ENCODE measurements at places on chromosomes 5 and 9.
A peak's percentile ranks its signal among the peaks of the same experiment; 100 is the strongest.

DNA sequence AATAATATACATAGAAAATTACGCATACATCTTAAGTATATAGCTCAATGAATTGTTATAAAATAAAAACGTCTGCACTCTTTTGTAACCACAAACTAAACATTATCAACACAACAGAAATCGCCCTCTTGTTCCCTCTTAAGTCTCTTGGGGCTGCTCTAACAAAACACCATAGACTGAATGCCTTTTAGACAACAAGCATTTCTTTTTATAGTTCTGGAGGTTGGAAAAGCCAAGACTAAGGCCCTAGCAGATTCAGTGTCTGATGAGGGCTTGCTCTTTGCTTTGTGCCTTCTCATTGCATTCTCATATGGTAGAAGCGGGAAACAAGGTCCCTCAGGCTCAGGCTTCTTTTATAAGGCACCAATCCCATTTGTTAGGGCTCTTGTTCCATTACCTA, 4.9 kb upstream of the IFNB1 start:
- no peak for DNase-seq

DNA sequence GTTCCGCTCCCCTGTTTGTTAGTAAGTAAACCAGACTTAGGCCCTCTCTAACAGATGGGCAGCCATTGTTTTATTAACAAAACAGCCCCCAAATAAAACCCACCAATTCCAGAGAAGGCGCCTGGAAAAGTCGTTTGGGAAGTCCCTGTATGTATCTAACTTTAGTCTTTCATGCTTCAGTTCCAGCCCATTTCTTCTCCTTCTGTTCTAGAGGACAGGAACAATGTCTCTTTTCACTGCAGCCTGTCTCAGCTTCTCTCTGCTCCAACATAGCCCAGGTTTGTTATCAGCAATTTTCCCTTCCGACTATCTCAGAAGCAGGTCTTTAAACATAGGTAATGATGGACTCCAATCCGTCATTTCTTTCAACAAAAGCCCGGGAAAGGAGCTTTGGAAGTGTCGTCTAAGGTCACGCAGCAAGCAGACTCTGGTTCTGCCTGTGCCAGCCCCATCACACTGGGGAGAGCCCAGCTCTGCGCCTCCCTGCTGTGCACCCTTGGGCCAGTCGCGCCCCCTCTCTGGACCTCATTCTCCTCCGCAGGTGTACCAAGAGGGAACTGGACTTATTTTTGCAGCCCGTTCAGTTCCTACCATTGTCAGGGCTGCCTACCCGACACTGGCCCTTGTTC, 9.6 kb upstream of the AKNA start:
- DNase-seq, result no peak

DNA sequence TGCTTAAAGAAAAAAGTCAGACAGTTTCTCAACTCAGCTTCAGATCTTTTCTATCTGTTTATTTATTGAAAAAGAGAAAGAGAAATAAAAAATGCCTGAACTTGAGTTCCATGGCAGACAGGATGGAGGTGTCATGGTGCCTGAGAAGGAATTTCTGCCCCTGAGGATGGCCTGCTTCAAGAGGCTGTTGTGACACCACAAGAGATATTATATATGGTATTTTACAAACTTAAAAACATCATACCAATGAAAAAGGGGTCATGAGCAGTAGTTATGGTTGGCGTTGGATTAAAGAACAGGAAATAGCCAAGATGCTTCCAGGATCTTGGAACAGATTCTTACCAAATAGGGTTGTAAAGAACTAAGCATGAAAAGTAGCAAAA, 344.6 kb downstream of the GLIS3 start:
- no peak for DNase-seq

GRCh38 chr9:18893046-18893445, 140.0 kb downstream of the SAXO1 start:
- no peak for DNase-seq

GRCh38 chr9:78026416-78026815, 5.2 kb downstream of the GNAQ start:
- DNase-seq, result no peak

DNA sequence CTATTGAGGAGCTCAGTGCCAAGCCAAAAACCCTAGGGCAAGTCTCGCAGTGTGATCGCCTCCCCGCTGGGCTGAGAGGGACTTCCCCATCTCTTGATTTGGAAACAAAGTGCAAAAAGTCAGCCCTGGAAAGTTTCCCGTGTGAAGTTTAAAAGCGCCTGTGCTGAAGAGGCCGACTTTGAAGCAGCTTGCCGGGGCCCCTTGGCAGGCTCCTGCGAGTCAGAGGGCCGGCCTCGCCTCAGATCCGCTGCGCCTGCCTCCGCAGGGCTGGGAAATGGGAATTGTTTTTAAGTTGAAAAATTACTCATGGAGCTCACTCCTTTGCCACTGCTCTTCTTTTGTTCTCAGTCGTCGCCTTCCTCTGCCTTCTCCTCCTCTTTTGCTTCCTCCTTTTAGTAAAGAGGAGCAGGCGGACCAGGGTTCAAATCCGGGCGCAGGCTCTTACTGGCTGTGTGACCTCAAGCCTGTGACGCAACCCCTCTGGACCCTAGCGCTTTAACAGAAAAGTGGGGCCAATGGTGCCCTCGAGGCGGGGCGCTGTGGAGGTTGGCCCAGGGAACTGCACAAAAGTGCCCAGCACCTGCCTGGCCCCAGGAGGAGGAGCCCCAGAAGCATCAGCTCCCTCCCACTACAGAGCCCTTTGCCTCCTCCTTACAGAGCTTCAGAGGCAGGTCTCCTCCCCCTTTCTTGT, 14.7 kb upstream of the LHX2 start:
- no peak for DNase-seq

DNA sequence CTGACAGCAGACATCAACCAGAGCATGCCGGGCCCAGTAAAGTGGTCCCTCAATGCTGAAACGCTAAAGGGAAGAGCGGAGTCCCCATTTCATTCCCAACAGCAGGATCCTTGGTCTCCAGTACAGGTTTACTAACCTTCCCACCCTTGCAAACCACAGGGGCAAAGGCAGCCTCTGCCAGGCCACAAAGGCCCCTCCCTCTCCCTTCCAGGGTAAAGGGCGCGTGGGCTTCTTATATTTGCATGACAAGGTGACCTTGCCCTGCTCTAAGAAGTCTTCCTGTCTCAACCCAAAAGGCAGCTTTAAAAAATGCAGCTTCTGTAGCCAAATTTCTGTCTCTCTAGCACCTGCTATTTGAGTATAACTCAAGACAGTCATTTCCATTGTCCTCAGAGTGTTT, 131.5 kb upstream of the PTCH1 start:
- DNase-seq, result no peak

DNA sequence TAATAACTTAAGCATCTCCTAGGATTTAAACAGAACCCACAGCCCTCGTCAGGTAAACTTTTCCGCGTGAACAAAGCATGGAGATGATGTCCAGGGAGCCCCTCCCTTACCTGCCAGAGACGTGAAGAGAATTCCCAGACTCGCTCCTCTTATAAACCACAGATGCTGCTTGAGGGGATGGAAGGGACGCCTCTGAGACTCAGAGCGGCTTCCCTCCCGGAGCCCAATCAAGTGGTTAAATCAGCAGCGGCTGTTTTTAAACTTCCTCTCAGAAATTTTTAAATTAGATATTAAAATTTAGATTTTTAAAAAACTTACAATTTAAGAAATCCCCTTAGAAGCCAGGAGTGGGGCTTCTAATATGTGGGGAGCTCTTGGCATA, 71.8 kb downstream of the RAPGEF1 start:
- DNase-seq, result no peak

GRCh38 chr5:150587856-150588595, 52.4 kb upstream of the SYNPO start:
- no peak for DNase-seq

GRCh38 chr5:14204785-14205321, 61.7 kb downstream of the TRIO start:
- no peak for DNase-seq

GRCh38 chr5:75130818-75131349, 78.5 kb upstream of the GCNT4 start:
- no peak for DNase-seq

- peak; percentile 54 for DNase-seq
Measured at GRCh38 chr5:88732181-88732633, 150.8 kb downstream of the MEF2C start.

DNA sequence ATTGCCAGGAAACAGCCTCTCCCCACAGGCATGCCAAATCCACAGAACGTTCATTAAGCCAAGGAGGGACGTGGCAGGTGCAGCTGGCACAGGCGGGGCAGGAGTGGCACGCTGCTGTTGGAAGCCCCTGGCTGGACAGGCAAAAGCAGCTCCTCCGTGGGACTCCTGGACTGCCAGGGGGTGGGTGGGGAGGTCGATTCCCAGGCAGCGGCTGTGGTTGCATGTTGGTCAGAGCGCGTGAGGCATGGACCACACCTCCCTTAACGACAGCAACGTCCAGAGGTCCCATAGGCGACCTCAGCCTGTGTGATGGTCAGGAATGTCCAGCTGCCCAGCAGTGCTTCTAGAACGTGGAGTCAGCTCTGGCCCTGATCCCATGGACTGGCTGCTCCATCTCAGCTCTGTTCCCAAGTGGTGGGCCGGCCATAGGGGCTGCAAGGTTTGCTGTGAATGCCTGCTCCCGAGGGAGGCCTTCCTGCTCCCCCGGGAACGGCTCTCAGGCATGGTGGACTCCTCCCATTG, 6.9 kb downstream of the SLC6A19 start:
- no peak for DNase-seq

DNA sequence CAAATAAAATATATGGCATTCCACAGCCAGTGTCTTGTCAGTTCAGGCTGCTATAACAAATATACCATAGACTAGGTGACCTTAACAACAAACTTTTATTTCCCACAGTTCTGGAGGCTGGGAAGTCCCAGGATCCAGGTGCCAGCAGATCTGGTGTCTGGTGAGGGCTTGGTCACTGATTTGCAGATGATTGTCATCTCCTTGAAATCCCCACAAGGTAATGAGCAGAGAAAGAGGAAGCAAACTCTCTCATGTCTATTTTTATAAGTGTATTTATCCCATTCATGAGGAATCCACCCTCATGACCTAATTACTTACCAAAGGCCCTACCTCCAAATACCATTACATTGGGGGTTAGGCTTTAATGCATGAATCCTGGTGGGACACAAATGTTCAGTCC, 663.2 kb downstream of the TLR4 start:
- DNase-seq, result no peak

GRCh38 chr9:94911986-94912635, 185.6 kb downstream of the AOPEP start:
- DNase-seq, result no peak

- DNase-seq, result no peak
Measured at GRCh38 chr5:136985785-136986475, 513.2 kb downstream of the SPOCK1 start.

GRCh38 chr5:31604240-31604639, 34.7 kb upstream of the PDZD2 start:
- DNase-seq, result no peak

DNA sequence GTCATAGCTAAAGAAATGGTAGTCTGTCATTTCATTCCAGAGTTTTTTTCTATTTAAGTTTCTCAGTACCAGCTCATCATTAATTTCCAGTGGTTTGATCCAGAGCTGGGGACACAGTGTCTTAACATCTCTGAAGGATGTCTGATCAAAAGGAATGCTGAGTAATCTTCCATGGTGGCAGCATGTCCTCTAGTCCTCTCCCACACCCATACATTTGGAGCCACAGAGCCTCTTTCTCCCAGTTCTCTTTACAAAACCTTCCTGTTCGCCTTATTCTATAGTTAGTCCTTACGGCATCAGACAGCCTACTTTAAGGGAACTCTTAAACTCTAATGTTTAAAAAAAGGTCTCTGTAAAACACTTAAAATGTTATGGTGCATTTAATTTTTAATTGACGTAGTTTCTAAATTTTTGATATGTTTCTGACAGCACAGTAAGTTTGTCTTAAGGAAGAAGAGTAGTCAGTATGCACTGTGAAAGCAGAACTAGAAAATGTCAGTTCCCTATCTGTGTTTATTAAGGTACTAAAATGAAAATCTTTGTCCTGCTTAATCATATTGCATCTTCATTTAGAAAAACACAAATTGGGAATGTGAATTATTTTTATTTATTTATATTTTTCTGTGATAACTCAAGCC, 96.8 kb downstream of the INIP start:
- no peak for DNase-seq

- DNase-seq, result no peak
Measured at GRCh38 chr9:32578976-32579375, 6.0 kb upstream of the NDUFB6 start.

- DNase-seq, result peak; percentile 28
Measured at GRCh38 chr5:54249210-54250028, 61.0 kb downstream of the ARL15 start.

GRCh38 chr5:115309751-115310370, 13.4 kb upstream of the CCDC112 start:
- peak; percentile 32 for DNase-seq

DNA sequence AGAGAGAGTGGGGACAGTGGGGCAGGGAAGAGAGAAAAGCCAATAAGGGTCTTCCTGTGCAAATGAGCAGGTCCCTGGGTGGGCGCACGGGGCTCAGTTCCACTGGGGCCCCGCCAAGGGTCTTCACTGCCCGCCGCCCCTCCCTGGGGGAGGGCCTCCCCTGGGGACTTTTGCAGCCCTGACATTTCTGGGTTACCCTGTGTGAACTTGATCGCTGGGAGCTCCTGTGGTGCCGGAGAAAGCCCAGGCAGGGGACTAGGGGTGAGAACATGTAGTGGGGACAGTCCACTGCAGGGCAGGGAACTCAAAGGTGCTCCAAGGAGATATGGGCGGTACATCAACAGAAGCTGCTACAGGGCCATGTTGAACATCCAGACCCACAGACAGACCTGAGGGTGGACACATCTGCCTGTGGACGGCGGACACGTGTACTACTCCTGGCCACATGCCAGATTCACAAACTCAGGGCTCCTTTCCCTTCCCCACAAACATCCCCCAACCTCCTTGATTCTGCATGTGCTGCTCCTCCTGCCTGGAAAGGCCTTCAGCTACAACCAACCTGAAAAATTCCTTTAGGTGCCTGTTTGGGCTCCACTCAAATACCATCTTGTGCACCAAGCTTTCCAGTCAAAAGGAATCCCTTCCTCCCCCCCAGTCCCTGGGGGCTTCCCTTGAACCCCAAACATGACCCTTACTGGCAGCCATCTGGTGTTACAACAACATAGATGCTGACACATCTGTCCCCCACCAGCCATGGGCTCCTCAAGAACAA, 43.0 kb upstream of the NEK6 start:
- no peak for DNase-seq

- no peak for DNase-seq
Measured at GRCh38 chr5:67249590-67249895, 52.9 kb upstream of the CD180 start.

- DNase-seq, result no peak
Measured at GRCh38 chr5:66848749-66849641, 252.8 kb downstream of the MAST4 start.

- DNase-seq, result peak; percentile 53
Measured at GRCh38 chr9:33153666-33154065, 13.5 kb downstream of the B4GALT1 start.

All from naive B cell (primary cell).